Effector memory CD8-positive, alpha-beta T cell (primary cell): ENCODE measurements at places on chromosomes 1 and 21.

DNA sequence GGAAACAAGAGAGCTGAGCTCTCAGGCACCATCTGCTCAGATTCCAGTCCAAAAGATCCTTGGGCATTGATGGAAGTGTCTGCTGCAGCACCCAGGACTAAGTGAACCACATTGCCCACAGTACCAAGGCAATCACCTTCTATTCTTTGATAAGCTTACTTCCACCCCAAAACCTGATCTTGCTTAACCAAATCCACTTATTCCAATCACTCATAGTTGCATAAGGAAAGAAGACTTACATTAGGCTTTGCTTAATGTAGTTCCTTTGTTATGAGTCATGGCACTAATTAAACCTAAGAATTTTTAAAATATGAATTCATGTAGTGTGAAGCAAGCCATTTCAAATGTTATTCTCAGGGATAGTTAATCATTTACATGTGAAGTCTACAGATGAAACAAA is 84.5 kb downstream of the UCHL5 start:
- DNase-seq = no peak

DNA sequence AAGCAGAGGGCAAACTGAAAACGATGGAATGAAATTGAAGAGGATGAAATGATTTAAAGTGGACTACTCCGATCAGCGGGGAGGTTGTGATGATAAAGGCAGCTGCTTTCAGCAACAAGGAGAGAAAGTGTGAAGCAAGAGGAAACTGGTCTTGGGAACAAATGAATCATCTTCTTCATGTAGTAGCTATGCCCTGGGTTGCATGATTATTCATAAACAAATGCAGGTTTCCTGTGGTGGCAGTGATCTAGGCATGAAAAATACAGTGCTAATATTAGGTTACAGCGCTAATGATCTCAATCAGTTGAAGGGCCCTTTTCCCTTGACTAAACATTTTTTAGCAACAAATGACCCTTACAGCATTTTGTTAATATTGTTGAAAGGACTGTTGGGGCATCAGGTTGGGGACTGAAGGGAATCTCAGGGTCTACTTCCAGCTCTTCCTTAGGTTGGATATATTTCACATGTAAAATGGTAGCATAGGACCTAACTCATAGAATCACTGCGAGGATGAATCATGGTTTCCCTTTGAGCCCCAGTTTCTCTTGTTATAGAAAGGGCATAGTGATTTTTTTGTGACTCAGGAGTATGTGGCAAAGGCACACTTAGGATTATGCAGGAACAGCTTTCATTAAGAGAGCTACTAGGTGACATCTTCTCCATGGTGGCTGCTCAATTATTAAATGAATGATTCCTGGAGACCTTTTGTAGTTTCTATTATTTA is 1.9 kb upstream of the ZFYVE9 start:
- DNase-seq = peak; percentile 5

DNA sequence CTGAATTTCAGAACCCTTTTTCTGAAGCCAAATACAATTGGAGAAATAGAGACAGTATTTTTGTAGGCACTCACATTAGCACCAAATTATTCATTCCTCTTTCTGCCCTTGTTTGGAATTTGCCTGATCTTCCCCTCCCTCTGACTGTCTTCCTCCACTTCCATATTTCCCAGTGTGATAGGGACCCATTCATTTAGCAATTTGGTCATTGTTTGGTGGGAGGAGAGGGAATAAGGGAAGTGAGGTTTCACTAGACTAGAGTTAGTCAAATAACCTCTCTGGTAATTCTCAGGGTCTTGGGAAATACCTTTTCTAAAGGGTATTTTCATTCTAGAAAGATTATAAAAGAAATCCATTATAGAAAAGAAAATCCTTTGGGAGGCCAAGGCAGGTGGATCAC is 31.0 kb upstream of the MTMR11 start:
- no peak for DNase-seq

GRCh38 chr1:11725616-11726015 is 10.3 kb upstream of the AGTRAP start:
- DNase-seq = no peak

DNA sequence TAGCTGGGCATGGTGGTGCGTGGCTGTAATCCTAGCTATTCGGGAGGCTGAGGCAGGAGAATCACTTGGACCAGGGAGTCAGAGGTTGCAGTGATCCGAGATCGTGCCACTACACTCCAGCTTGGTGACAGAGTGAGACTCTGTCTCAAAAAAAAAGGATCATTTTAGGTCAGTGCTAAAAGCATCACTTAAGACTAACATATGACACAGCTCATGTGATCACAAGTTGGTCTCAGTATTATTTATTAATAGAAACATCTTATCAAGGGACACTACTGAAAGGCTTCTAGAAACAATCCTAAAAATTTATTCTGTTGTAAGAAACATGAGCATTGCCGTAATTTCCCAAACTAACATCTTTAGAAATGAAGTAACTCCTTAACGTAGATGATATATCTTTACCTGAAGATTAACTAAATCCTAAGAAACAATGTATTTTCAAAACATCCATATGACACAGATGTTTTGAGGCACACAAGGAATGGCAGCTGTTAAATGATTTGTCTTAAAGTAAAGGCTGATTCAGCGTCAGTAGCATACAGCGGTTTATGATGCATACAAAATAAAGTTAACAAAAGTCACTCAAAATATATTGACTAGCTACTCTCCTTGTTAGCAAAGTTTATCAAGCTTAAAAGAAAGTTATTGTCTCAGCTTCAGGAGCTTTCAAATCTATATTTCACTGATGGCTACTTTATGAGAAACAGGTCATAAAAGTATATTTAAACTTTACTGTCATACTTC is 2.6 kb downstream of the NIBAN1 start:
- DNase-seq = no peak

GRCh38 chr1:151918156-151918555 is 8.8 kb upstream of the THEM4 start:
- DNase-seq = no peak

DNA sequence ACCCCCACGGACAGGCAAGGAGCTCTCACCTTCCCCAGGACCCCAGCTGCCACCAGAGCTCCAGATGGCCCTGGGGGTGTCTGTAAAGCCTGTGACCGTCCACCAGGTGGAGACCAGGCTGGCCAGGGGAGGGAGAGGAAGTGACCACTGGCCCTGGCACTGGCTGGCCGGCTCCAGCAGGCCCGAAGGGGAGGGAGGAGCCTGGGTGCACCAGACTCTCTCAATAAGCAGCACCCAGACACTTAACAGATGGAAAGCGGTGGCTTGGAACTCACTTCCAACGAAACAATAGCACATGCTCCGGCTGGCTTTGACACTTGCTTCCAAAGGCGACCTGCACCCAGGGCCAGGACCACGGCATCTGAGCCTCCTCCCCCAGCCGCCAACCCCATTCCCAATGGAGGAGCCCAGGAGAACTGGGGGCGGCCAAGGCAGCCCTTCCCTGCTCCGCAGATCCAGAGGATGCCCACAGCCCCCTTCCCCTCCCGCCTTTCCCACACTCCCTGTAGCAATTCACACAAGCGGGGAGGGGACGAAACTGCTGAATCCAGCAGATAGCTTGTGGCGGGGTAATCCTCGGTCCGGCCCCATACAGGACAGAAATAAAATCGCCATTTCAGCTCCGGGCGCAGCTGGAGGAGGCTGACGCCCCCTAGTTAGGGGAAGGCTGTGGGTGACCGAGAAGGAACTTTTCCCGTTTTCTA is 742 bp upstream of the PDE9A start:
- no peak for DNase-seq

DNA sequence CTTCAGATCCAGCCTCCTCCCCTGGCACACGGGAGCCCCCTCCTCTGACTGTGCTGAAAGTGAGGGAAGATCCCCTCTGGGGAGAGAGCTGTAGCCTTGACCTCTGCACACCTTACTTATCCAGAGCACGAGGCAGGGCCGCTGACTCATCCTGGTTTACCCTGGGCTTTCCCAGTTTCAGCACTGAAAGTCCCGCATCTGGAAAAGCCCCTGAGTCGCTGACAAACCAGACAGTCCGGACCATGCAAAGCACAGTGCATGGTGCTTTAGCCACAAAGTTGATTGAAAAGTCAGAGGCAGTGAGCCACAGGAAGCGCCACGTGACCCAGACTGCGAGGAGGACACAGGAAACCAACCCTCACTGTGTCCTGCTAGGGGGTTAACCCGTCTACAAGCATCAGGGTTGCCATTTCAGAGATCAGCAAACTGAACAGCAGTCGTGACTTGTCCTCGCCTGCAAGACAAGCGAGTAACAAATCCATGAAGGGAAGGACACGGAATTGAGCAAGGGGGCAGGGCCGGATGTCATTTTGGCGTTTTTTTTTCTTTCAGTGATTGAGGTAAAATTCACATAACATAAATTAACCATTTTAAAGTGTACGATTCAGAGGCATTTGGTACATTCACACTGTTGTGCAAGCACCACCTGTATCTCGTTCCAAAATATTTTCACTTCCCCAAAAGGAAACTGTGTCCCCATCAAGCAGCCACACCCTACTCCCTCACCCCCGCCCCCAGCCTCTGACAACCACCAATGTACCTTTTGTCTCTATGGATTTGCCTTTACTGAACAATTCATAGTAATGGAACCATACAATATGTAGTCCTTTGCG is 19.9 kb upstream of the IFNGR2 start:
- peak; percentile 57 for DNase-seq

- DNase-seq = no peak
Measured at GRCh38 chr1:30169269-30169668, 554.1 kb downstream of the MATN1 start.

DNA sequence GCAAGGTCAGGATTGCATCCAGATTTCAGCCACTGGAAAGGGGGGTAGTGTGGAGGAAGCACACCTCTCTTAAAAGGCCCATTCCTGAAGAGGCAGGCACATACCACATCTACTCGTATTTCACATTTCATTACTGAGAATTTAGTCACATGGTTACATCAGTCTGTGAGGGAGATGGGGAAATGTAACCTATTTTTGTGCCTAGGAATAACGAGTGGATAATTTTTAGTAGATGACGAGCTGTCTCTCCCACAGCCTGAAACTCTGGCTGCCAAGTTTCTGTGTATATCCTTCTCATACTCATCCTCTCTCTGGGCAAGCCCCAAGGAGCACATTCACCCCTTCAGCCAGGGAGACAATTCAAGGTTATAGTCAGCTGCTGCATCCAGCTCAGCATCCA is 10.3 kb upstream of the C21orf91 start:
- no peak for DNase-seq

DNA sequence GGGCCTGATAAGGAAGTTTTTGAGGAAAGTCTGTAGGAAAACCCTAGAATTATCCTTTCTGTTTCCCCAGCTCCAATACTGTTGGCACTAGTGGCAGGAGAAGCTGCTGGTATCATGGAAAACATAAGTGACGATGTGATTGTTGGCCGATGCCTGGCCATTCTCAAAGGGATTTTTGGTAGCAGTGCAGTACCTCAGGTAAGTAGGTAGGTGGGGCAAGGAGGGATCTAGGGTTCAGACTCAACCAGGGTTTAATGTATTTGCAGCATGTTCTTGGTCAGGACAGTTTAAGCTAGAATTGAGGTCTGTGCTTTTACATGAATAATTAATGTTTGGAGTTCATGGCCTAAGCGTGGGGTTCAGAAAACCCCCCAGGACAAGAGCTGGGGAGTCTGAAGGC is 62.1 kb downstream of the KDM1A start:
- DNase-seq = no peak

DNA sequence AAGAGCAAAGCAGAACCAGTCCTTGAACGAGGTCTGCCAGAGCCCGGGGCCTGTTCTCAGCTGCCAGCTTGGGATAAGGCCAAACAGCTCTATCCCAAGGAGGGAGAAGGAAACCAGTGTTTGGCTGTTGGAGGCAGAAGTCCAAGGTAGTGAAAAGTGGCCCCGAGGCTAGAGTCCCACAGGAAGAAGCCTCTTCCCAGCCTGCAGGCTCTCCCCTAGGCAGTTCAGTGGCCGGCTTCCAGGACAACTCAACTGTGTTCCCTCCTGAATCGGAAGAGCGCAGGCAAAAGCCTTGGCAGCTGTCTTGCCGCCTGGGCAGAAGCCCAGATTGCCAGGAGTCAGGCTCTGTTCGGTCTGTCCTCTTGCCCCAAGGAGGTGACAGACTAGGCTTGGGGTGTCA is 19.3 kb downstream of the QSOX1 start:
- no peak for DNase-seq

- no peak for DNase-seq
Measured at GRCh38 chr1:202323731-202324130, 18.0 kb downstream of the UBE2T start.

DNA sequence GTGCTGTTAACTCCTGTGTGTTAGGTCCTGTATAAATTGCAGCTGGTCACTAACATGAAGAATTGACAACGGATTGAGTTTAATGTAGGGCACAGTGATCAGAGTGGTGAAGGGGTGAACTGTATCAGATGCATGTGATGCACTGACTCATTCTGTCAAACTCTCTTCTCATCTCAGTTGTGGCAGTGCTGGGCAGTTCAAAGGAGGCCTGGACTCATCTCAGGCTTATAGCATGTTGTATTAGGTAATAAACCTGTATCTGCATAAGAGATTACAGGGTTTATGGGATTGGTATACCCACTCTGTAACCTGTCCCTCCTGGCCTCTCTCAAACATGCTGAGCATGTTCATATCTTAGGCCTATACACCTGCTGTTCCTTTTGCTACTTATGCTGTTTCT is 12.4 kb upstream of the GBP3 start:
- DNase-seq = no peak

DNA sequence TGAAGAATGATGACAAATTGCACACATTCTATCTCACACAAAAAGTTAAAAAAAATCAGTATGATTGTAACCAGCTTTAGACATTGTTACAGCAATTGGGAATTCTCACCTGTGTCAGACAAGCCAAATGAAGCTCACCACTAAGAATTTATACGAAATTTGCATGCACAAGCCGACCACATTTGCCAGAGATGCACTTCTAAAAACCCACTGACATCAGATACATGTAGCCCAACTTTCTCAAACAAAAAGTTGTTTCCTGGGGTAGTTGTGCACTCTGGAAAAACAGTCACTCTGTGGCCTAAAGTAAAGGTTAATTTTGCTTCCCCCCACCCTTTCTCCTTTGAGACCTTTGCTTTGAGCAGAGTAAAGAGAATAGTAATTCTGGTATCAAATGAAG is 67.9 kb upstream of the IL12RB2 start:
- DNase-seq = no peak

GRCh38 chr1:21811875-21812305 is at the start of gene LDLRAD2:
Gene LDLRAD2, plus strand, starts transcription at chr1:21812265. Its CDS starts 187 bp downstream, at chr1:21812452.
- DNase-seq = no peak
